ENCODE measurements at places on chromosomes 6 and 20. TPM values are rescaled to one million over a fixed set of nuclear protein-coding genes. Genes with fewer than 3 reads are reported as not detected.

The C2 gene
- 1.9 TPM for total RNA-seq

The HTR1E gene
- total RNA-seq = not detected

The ISM1 gene
- total RNA-seq = 0.21 TPM

GRCh38 chr20:23666698-23667097 lies 22.1 kb downstream of the CST4 start:
- H3K27ac ChIP-seq = no peak overlapping the region
- no peaks in the 10 kb centered on the region for H3K27me3 ChIP-seq
- no peaks in the 10 kb centered on the region for H3K4me1 ChIP-seq
- H3K36me3 ChIP-seq = no peaks in the 10 kb centered on the region
- DNase-seq = no peak

Data from cardiac muscle cell (in vitro differentiated cells and primary cell).